ENCODE measurements at places on chromosomes 12 and 14.
A peak's percentile ranks its signal among the peaks of the same experiment; 100 is the strongest.

GRCh38 chr12:12636641-12637040 is 25.0 kb downstream of the CREBL2 start:
- no peak for DNase-seq

DNA sequence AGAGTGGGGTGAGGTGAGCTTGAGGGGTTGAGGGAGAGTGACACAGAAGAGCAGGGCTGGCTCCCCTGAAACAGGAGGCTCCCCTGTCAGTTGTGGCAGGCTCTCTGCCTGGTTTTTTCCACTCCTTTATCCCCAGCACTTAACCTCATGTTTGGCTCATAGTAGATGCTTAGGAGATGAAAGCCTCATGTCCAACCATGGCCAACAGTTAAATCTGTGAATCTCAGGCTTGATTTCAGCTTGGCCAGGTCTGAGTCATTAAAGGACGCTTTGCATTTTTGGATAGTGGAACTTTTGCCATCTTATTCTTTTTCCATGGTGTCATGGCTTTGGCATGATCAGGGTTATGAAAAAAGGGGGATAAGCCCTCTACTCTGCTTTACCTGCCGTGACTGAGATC is 117.2 kb downstream of the CACNA1C start:
- DNase-seq: no peak

GRCh38 chr12:54010053-54010971 is 1.5 kb downstream of the HOXC8 start:
- DNase-seq: no peak

DNA sequence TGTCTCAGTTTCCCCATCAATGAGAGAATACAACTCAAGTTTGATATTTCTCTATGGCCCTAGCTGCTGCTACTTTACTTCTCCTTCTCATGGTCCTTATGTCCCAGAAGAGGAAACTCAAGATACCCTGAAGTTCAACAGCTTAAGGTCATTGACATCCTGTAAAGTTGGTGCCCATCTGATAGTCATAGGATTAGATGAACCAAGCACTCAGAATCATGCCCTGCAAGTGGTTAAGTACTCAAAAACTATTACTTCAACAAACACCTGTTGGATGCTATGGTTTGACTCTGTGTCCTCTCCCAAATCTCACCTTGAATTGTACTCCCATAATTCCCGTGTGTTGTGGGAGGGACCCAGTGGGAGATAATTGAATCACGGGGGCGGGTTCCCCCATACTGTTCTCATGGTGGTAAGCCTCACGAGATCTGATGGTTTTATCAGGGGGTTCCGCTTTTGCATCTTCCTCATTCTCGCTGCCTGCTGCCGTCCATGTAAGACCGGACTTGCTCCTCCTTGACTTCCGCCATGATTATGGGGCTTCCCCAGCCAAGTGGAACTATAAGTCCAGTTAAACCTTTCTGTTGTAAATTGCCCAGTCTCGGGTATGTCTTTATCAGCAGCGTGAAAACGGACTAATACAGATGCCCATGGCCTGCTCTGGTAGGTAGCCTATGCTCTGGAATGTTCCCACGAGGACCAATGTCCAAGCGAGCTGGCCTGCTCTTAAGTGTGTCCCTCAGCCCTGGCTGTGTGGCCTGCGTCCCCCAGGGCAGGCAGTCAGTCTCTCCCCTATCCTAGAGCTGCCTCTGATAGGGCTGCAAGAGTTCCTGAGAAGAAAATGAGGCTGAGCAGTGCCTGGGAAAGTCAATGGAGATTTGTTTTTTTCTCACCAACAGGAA is 18.1 kb downstream of the CAMKK2 start:
- no peak for DNase-seq

DNA sequence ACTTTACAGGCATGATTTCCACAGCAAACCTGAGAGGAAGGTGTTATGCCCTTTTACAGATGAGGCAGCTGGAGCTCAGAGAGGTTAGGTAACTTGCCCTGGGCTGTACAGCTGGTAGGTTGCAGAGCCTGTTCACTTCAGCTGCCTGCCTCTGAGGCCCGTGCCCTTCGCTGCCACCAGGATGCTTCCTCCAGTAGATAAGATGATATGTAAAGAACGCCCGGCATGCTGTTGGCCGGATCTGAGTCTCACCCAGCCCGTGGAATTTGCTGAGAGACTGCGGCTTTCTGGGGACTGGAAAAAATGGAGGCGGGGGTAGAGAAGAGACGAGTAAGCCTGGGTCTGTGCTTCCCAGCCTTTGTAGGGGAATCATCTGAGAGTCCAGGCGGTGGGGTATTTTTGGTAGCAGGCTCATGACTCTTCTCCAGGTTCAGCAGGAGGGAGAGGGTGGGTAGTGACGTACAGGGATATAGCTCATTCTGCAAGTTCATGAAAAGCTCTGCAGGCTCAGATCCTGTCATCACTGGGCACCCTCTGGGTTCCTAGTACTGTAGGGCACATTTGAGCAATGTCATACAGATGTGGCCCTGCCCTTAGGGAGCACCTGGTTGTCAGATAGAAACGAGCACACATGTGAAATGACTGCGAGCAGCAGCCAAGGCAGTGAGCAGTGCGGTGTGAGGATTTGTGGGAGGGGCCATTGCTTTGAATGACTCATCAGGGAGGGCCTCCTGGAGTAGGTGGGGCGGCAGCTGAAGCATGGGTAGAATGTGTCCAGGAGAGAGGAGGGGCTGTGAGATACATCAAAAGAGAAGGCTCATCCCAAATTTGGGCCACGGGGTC is 159.4 kb downstream of the TSPAN9 start:
- no peak for DNase-seq

- no peak for DNase-seq
These were observed 4.0 kb downstream of the FBXL14 start for GRCh38 chr12:1590221-1590979.

- DNase-seq: no peak
These were observed 2.8 kb upstream of the PELI2 start for GRCh38 chr14:56115334-56115870.

DNA sequence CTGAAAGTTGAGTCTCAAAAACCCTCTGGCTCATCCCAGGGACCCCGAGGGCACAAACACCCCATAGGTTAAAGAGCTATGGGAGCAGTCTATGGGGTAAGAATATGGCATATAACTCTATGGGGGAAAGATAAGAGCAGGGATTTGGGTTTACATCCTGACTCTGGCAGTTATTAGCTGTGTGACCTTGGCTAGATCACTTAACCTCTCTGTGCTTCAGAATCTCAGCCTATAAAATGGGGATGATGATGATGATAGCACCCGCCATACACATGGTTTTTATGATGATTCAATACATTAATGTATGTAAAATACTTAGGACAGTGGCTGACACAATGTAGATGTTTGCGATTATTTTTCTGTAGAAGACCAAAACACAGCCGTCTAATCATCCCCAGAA is 26.2 kb downstream of the IRF2BPL start:
- DNase-seq: no peak

DNA sequence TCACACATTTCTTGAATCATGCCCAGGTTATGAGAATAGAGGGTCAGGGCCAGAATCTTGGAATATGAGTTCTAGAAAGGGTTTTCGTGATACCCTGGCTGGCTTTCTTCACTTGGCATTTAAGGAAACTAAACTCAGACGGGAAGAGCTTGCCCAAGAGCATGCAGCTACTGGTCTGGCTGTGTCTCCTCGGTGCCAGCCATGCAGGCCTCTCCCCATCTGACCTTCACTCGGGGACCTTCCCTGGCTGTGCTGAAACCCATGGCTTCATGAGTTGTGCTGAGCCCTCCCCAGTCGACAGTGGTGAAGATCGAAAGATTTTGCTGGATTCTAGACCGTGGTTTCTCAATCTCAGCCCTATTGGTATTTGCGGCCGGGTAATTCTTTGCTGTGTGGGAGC is 38.0 kb downstream of the FOXN3 start:
- no peak for DNase-seq

DNA sequence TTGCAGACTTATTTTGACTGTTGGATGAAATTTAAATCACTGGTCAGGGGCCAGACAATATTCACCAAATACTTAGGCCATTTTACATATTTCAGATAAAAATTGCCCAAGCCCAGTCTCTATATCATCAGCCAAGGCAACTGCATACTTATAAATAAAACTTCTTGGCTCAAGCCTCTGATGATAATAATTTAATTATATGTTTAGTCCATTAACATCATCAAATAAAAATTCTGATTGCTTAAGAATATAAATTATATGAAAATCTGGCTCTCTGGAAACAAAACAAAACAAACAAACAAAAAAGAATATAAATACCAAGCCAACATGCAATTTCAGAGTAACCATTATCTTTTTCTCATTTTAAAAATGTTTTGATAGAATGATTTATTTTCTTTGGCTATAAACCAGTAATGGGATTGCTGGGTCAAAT is 165.2 kb downstream of the BTG1 start:
- no peak for DNase-seq

GRCh38 chr12:15346488-15346887 is 24.2 kb downstream of the PTPRO start:
- no peak for DNase-seq

DNA sequence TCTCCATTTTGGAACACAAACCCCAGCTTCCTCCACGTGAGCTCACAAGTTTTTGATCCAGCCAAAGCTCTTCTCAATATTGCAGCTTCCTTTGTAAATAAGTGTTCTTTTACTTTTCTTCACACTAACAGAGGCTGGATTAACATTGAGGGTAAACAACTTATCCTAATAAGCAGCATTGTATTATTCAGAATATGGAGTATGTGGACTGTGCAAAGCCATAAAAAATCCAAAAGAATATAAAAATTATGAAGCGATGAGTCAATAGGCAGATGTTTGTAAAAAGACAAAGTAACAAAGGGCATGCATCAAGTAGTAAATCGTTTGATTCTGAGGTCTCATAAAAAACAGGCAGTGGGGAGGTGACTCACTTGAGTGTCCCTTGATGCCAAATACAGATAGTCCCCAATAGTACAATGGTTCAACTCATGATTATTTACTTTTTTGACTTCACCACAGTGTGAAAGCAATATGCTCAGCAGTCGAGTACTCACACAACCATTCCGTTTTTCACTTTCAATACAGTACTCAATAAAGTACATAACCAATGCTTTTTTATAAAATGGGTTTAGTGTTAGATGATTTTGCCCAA is 23.1 kb upstream of the KCNK10 start:
- peak; percentile 5 for DNase-seq

DNA sequence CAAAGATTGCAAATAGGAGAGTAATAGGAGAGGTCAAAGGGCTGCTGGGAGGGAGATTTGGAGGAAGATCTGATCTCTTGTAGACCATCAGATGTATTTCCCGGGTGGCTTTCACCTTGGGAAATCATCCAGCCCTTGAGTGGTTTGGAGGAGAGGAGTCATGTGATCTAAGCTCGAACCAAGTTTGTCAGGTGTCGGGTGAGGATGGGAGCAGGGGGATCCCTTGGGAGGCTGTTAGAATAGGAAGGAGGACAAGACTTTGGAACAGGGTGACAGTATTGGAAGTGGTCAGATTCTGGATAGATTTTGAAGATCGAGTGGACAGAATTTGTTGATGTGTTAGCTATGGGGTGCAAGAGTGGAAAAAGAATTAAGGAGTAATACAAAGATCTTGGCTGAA is 46.6 kb downstream of the C12orf75 start:
- DNase-seq: no peak

- DNase-seq: no peak
These were observed 217.8 kb downstream of the LRFN5 start for GRCh38 chr14:41824441-41824840.

DNA sequence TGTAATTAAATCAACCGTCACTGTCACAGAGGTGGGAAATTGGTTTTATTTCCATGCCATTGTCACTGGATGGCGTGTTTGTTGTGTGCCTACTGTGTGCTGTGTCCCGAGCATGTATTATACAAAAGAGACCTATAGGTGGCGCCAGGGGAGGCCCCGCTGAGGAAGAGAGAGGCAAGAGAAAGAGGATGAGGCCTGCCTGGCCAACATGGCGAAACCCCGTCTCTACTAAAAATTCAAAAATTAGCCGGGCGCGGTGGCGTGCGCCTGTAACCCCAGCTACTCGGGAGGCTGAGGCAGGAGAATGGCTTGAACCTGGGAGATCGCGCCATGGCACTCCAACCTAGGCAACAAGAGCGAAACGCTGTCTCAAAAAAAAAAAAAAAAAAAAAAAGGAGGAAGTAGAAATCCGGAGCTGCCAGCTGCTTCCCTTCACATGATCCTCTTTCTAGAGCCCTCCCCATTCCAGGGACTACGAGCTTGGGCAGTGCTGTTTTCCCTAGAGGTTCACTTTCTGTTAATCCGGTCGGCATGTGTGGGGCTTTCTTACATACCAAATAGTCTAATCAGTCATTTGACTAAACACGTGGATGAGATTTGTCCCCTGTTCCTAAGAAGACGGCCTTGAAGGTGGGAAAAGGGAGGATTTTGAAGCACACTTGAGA is 6.4 kb upstream of the CCDC175 start:
- DNase-seq: no peak
